ENCODE measurements at places on chromosomes 7 and 10.

- DNase-seq = no peak
These were observed 824.1 kb downstream of the CCSER2 start for GRCh38 chr10:85152496-85152895.

- no peak for DNase-seq
These were observed 284.9 kb upstream of the SEMA3D start for GRCh38 chr7:85471740-85472139.

GRCh38 chr7:150665089-150665748 lies 20.3 kb upstream of the GIMAP2 start:
- DNase-seq = peak; percentile 36

GRCh38 chr7:32223721-32224120 lies 153.5 kb upstream of the PDE1C start:
- no peak for DNase-seq

DNA sequence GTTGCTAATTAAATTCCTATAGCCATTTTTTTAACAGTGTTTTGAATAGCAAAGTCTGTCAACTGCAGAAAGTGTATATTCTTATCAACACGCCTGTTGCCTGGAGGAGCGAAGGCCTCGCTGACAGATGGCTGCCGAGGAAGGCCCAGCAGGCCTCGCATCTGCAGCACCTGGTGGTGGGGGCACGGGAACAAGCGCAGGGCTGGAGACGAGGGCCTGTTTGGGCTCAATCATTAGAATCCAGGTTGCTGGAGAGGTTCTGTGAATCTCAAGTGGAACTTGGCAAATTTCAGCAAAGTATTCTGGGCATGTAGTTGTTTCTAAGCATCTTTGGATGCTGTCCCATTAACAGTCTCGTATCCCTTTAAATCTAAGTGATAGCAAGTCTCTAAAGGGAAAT lies 66.1 kb upstream of the FAM204A start:
- DNase-seq = no peak

GRCh38 chr7:131249003-131249402 lies 78.7 kb upstream of the MKLN1 start:
- DNase-seq = no peak

- no peak for DNase-seq
These were observed 54.6 kb upstream of the NRG3 start for GRCh38 chr10:81820418-81820817.
